ENCODE measurements at places on chromosomes 16 and 17. TPM values are rescaled to one million over a fixed set of nuclear protein-coding genes. Genes with fewer than 3 reads are reported as not detected.

DNA sequence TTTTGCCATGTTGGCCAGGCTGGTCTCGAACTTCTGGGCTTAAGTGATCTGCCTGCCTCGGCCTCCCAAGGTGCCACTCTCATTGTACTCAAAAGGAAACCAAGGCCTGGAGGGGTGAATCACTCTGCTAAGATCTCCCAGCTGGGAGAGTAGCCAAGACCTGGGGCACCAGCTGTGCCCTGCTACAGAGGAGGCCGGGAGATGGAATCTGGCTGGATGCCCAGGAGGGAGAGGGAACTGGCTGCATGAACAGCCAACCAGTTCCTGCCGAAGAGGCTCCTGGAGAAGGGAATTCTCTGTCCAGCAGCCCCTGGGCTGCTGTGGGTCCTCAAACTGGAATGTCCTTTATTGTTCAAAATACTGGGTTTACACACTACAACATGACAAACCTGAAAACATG is 238.7 kb upstream of the CIBAR2 start:
- H3K27ac ChIP-seq: no peak overlapping the region
- H3K27me3 ChIP-seq: no peaks in the 10 kb centered on the region
- no peaks in the 10 kb centered on the region for H3K4me1 ChIP-seq
- H3K4me3 ChIP-seq: no peak overlapping the region
- no peak for DNase-seq

- H3K4me3 ChIP-seq: no peak overlapping the region
- DNase-seq: no peak
Measured at GRCh38 chr17:43043307-43043706, 18.3 kb downstream of the RND2 start.

DNA sequence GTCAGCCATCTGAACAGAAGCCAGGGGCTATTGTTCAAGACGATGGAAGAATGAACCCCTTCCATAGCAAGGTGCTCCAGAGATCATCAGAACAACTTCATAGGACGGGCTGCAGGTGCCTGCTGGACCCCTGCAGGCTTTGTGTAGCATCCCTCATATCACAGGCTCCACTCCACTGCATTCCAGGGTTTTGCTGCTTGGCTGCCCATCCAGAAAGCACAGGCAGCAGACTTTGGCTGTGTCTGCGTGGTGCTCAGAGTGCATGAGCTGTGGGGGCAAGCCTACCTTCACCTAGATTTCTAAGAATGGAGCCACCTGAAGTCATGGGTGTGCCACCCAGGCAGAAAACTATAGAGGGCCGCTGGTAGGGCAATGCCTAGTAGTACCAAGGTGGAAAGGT is 93.9 kb upstream of the NLRP1 start:
- no peak for DNase-seq
- H3K27ac ChIP-seq: no peak overlapping the region
- no peak overlapping the region for H3K4me3 ChIP-seq
- no peaks in the 10 kb centered on the region for H3K4me1 ChIP-seq
- peaks cover 17% of the 10 kb centered on the region for H3K27me3 ChIP-seq

PRR14 gene
- 52.4 TPM for total RNA-seq

DNA sequence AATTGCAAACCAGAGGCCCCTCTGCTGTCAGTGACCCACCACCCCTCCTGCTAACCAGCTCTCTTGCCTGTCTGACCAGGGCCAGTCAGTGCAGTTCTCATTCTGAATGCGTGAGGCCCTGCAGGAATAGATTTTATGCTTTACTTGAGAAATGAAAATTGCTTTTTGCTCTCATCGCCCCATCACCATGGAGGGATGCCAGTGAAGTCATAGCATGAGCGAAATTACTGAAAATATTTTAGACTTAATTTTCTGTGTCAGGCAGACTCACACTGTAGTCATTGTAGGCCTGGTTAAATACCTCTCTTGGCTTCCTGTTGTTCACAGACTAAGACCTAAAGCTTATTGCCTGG is 490.5 kb upstream of the CDH5 start:
- H3K36me3 ChIP-seq: no peaks in the 10 kb centered on the region
- peaks cover 5% of the 10 kb centered on the region for H3K27me3 ChIP-seq
- H3K4me3 ChIP-seq: no peak overlapping the region

CX3CL1 gene
- not detected for total RNA-seq

- no peak overlapping the region for H3K4me3 ChIP-seq
- DNase-seq: no peak
- H3K27ac ChIP-seq: no peak overlapping the region
- H3K27me3 ChIP-seq: no peaks in the 10 kb centered on the region
- peaks cover 16% of the 10 kb centered on the region for H3K36me3 ChIP-seq
Measured at GRCh38 chr16:24141917-24142316, 114.2 kb upstream of the CACNG3 start.

GRCh38 chr17:17590141-17590751 is 1.3 kb downstream of the PEMT start:
- no peaks in the 10 kb centered on the region for H3K27me3 ChIP-seq
- no peak for DNase-seq
- peaks cover 4% of the 10 kb centered on the region for H3K36me3 ChIP-seq
- no peak overlapping the region for H3K27ac ChIP-seq
- peaks cover 20% of the 10 kb centered on the region for H3K4me1 ChIP-seq
- peak overlapping the region; percentile 93 for H3K4me3 ChIP-seq

DNA sequence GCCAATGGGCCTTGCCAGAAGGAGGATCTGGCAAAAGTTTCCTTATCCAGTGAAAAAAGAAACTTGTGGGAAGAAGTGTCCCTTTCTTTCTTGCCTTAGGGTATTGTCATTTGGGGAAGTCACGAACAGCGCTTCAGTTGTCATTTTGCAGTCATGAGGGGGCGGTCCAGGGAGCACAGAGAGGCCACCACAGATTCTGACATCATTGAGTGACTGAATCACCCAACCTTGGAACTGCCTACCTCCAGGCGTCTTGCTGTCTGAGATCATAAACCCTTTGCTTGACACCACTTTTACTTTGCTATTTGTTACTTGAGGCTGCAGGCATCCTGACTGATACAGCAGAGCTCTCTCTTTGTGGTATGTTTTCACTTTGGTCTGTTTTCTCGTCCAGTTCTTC is 3.1 kb upstream of the WSCD1 start:
- peaks cover 45% of the 10 kb centered on the region for H3K27me3 ChIP-seq
- H3K4me3 ChIP-seq: no peak overlapping the region
- H3K27ac ChIP-seq: no peak overlapping the region

DNA sequence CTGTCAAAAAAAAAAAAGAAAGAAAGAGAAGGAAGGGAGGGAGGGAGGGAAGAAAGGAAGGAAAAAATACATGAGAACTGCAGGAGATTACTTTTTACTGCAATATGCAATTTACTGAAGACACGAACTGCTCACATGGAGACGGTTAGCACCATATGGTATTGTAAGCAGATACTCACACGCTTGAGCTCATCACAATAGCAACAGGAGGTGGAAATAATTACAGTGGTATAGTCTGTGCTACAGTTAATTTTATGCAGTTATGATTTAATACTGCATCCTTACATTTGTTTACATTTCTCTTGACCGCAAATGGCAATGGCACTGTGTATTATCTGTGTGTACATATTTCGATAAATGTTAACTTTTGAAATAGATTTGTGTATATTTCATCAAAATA is 21.4 kb upstream of the SLC46A1 start:
- H3K27ac ChIP-seq: no peak overlapping the region
- no peaks in the 10 kb centered on the region for H3K4me1 ChIP-seq
- H3K4me3 ChIP-seq: no peak overlapping the region
- H3K27me3 ChIP-seq: peaks cover 8% of the 10 kb centered on the region
- H3K36me3 ChIP-seq: no peaks in the 10 kb centered on the region
- DNase-seq: no peak

LGALS9B gene
- not detected for total RNA-seq

CNEP1R1 gene
- 30.9 TPM for total RNA-seq

GRCh38 chr17:73654241-73654640 is 10.0 kb upstream of the SDK2 start:
- H3K4me1 ChIP-seq: peaks cover 2% of the 10 kb centered on the region
- no peak overlapping the region for H3K4me3 ChIP-seq
- H3K27ac ChIP-seq: no peak overlapping the region
- no peak for DNase-seq

GRCh38 chr16:76329106-76329505 is 51.9 kb downstream of the CNTNAP4 start:
- no peak for DNase-seq
- no peaks in the 10 kb centered on the region for H3K27me3 ChIP-seq
- no peaks in the 10 kb centered on the region for H3K36me3 ChIP-seq
- H3K27ac ChIP-seq: no peak overlapping the region

DNA sequence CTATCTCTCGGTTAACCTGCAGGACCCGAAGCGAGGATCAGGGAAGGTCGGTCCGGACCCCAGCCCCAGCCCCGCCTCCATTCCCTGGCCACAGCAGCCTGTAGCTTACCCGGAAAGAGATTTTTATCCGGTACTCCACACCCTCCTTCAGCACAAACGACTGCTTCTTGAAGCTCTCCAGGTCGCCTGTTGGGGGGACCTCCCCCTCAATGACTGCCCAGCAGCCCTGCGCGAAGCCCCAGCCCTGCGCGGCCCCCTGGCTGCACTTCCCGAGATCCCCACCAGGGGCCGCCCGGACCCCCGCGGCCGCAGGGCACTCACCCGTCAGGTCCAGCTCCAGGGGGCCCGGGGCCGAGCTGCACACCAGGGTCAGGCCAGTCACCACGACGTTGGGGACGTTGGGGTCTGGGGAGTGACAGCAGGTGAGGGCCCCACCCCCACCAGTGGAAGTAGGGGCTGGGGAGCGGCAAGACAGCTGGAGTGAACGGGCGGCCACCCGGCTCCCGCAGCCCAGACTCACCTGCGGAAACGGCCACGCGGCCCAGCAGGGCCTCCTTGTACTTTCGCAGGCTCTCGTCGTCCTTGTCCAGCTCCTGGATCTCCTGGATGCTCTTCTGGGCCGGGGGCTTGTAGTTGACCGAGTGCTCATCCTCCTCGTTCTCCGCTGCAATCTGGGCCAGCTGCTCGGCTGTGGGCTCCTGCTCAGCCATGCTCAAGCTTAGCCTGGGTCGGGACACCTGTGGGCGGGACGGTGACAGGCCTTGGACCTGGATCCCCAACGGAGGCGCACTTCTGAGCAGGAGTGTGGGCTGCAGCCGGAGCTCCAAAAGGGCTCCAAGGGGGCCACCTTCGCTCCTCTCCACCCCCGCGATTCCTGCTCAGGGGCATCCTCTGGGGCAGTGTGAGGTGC is 1.7 kb downstream of the ARHGDIA start:
- H3K27me3 ChIP-seq: no peaks in the 10 kb centered on the region
- H3K4me1 ChIP-seq: peaks cover 50% of the 10 kb centered on the region

NPIPA5 gene
- 14.2 TPM for total RNA-seq

- H3K27ac ChIP-seq: no peak overlapping the region
- H3K4me3 ChIP-seq: no peak overlapping the region
- H3K27me3 ChIP-seq: no peaks in the 10 kb centered on the region
- no peak for DNase-seq
Measured at GRCh38 chr17:2423271-2423670, 22.4 kb upstream of the MNT start.

CRYBA1 gene
- total RNA-seq: not detected

- DNase-seq: peak; percentile 40
- H3K36me3 ChIP-seq: peaks cover 2% of the 10 kb centered on the region
- no peak overlapping the region for H3K27ac ChIP-seq
- peaks cover 33% of the 10 kb centered on the region for H3K4me1 ChIP-seq
- peak overlapping the region; percentile 88 for H3K4me3 ChIP-seq
- H3K27me3 ChIP-seq: no peaks in the 10 kb centered on the region
Measured at GRCh38 chr16:56424791-56425438, 430 bp downstream of the AMFR start.

GRCh38 chr17:46010597-46011186 is 11.6 kb downstream of the STH start:
- DNase-seq: no peak
- H3K4me3 ChIP-seq: no peak overlapping the region
- H3K27ac ChIP-seq: no peak overlapping the region
- no peaks in the 10 kb centered on the region for H3K36me3 ChIP-seq
- no peaks in the 10 kb centered on the region for H3K27me3 ChIP-seq

ABAT gene
- total RNA-seq: 3.1 TPM

DNA sequence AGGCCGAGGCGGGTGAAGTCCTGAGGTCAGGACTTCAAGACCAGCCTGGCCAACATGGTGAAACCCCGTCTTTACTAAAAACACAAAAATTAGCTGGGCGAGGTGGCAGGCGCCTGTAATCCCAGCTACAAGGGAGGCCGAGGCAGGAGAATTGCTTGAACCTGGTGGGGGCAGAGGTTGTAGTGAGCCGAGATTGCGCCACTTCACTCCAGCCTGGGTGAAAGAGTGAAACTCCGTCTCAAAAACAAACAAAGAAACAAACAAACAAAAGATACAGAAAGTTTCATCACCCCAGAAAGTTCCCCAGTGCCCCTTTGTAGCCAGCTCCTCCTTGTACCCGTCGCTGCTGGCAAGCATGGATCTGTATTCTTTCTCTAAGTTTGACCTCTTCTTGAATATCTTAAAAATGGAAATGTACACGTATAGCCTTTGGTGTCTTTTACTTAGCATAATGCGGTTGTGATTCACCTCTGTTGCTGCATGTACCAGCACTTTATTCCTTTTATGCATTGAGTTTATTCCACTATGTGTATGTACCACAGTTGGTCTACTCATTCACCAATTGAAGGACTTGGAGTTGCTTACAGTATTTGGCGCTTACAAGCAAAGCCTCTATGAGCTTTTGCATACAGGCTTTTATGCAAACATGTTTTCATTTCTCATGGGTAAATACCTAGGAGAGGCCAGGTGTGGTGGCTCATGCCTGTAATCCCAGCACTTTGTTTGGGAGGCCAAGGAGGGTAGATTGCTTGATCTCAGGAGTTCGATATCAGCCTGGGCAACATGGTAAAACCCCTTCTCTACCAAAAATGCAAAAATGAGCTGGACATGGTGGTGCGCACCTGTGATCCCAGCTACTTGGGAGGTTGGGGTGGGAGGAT is 87.5 kb upstream of the CLEC18A start:
- H3K4me3 ChIP-seq: no peak overlapping the region
- H3K27ac ChIP-seq: no peak overlapping the region
- no peak for DNase-seq

- H3K4me1 ChIP-seq: no peaks in the 10 kb centered on the region
- H3K27ac ChIP-seq: no peak overlapping the region
- H3K36me3 ChIP-seq: no peaks in the 10 kb centered on the region
- no peak for DNase-seq
- no peak overlapping the region for H3K4me3 ChIP-seq
Measured at GRCh38 chr17:10613775-10614513, 43.2 kb downstream of the MYH3 start.

SLFN11 gene
- 49.6 TPM for total RNA-seq

FLII gene
- total RNA-seq: 326 TPM

DNA sequence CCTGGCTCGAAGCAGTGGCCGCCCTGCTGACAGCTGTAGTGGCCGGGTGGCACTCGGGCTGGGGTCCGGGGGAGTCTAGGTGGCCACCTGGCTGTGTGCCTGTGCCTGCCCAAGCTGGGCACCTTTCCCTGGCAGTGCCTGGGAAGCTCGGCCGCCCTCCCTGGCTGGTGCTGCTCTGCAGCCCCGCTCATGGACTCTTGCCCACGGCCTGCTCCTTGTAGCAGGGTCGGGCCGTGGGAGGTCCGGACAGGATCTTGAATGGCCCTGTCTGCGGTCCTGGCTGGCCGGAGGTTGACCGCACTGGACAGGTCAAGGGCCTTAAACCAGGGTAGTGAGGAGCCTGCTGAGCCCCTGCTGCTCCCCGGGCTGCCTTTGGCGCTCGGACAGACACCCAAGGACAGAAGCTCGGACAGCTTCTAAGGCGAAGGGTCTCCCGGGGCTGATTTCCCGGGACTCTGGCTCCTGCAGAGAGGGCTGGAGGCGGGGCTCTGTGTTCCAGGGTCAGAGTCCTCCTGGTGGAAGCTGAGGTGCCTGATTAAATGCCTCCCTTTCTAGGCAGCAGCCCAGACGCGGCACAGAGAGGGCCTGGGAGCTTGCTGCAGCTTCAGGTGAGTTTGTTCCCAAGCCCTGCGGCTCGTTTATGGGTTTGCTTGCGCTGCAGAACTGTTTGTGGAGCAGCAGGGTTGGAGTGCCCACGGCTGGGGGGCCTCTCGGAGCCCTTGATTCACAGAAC is 6.0 kb downstream of the CAPN15 start:
- no peak overlapping the region for H3K27ac ChIP-seq
- H3K4me3 ChIP-seq: no peak overlapping the region
- no peaks in the 10 kb centered on the region for H3K27me3 ChIP-seq
- peaks cover 18% of the 10 kb centered on the region for H3K4me1 ChIP-seq
- DNase-seq: no peak
- H3K36me3 ChIP-seq: peaks cover 1% of the 10 kb centered on the region
